ENCODE measurements at places on chromosomes 5 and 9.

DNA sequence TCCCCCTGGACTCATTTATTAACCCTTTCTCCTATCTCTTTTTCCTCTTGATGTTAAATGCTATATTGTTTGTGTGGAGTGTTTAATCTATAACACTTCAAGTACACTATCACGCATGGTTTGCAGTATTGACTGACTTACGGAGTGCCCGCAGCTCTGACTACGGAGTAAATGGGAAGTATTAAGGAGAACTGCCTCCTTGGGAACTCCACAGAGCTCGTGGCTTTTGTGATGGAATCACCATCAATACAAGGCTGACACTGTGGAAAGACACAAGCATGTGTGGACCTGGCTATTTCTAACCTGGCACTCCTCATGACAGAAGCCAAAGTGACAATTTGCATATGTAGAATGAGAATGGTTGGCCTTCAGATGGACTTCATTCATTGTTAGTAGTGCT, 66.2 kb downstream of the SFXN1 start:
- no peak for DNase-seq

- no peak for DNase-seq
Observed at GRCh38 chr5:30343707-30344106, 849.8 kb upstream of the CDH6 start.

GRCh38 chr5:74994826-74995225, 57.5 kb downstream of the GCNT4 start:
- no peak for DNase-seq

GRCh38 chr9:125240649-125240999, 519 bp downstream of the HSPA5 start:
- no peak for DNase-seq

GRCh38 chr5:61999371-61999770, 306.6 kb upstream of the KIF2A start:
- DNase-seq: no peak

GRCh38 chr5:101943784-101944183, 352.3 kb downstream of the SLCO4C1 start:
- DNase-seq: no peak

- no peak for DNase-seq
Observed at GRCh38 chr5:135543001-135543484, 7.3 kb upstream of the NEUROG1 start.

DNA sequence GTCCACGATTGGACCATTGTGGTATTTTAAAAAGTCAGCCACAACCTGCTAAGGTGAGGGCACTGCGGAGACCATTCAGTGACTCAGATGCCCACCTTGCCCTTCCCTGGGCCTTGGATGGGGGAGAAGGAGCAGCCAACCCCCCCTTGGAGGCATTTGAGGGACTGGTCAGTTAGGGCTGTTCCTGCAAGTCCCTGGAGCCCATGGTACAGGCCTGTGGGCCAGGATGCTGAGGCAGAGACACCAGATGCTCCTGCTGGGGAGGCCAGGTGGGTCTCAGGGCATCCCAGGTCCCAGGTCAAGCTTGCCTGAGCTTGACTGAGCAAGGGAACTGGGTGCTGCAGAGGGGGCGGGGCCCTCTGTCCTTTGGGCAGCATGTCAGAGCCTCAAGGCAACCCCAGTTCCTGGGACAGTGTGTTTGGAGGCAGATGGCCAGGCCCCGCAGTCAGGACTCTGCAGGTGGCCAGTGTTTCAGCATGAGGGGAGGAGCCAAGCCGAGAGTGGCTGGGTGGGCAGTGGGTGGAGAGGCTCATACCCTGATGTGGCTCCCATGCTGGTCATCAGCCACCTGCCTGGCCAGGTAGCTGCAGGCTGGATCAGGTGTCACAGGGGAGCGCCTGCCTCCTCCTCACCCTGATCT, 27.5 kb downstream of the SLC6A3 start:
- no peak for DNase-seq

GRCh38 chr5:140227046-140227445, 52.1 kb downstream of the CYSTM1 start:
- no peak for DNase-seq

- no peak for DNase-seq
Observed at GRCh38 chr9:23914431-23915003, 88.5 kb upstream of the ELAVL2 start.

DNA sequence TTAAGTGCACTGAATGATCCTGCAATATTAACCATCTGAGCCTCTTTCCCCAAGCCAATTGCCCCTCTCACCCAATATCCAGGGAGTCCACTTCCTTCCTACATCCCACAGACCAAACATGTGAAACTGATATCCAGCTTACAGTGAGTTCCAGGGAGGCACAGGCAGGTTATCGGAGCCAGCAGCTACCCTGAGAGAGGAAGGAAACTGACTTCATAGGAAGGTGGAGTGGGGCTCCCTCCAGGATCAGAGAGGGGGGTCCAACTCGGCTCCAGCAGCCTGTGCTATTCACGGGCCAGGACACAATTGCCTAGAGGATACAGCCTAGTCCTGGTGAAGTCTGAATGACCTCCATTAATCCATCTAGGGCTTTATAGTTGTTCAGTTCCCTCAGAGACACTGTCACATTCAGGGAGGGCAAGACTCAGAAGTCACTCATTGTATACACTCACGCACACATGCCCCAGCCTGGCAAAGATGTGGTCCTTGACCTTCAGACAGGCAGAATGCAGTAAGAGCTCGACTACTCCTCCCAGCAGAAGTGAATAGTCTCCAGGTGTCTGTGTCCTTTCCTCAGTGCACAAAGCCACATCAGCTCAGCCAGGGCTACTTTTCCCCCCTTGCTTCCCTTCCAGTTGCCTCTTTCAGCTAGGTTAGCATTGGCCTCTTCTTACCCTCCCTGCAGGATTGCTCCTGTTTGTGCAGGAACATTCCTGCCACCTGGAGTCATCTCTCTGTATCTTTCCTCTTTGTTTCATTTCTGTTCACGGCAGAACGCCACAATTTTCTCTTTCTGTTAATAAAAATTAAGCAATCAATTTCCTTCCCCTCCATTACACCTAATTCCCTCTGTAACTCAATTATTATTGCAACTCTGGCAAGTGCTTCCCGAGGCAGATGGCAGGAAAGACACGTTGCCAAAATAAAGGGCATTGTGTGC, 501.7 kb downstream of the ARHGEF28 start:
- DNase-seq: no peak

GRCh38 chr5:138230261-138230660, 17.1 kb upstream of the CDC23 start:
- no peak for DNase-seq

- no peak for DNase-seq
Observed at GRCh38 chr9:87436716-87437115, 61.0 kb upstream of the DAPK1 start.

Data from CD4-positive, alpha-beta T cell treated with Interleukin-21 for 1 hour (primary cell).